Activated T-cell treated with anti-CD3 and anti-CD28 coated beads for 24 hours (primary cell): ENCODE measurements at places on chromosomes 13 and 19.

GRCh38 chr13:75489502-75490263 is 7.7 kb upstream of the TBC1D4 start:
- DNase-seq, result no peak

GRCh38 chr19:16227837-16228636 is 30.3 kb downstream of the AP1M1 start:
- DNase-seq, result no peak

GRCh38 chr19:50823389-50824042 is at the start of gene KLK1:
Gene KLK1, minus strand, starts transcription at chr19:50823787. Its CDS starts 39 bp downstream, at chr19:50823748.
- DNase-seq, result no peak

DNA sequence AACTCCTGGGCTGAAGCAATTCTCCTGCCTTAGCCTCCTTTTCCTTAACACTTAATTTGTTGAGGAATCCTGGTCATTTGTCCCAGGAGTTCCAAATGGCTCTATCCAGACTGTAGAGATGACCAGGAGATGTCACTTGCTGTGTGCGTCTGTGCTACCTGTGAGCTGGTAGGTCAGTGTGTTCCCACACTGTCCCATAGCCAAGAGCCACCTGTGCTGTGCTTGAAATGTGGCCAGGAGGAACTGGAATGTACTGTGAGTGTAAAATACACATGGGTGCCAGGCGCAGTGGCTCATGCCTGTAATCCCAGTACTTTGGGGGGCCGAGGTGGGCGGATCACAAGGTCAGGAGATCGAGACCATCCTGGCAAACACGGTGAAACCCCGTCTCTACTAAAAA is 29.4 kb upstream of the KDM4B start:
- no peak for DNase-seq

DNA sequence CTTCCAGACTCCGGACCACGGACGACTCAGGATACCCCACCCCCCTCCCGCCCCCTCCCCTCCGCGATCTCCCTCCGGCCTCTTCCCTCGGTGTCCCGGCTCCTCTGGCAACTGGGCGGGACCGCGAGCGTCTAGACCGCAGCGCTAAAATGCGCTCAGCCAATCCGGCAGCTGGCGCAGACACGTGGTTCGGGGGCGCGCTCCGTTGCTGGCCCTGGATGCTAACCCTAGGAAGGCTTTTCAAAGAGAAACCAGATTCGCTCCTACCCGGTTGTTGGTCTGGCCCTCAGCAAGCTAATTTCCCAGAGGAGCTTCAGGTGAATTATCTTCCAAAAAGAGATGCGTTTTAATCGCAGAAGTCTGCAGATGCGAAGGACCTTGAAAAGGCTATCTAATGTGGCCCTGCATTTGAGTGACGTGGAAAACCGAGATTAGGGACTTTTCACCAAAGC is at the start of gene DZIP1:
Gene DZIP1 (minus strand): TSS at position 106 of the 452 bp plus-strand sequence. CDS start 2,677 bp downstream, outside the sequence.
- DNase-seq, result no peak

- no peak for DNase-seq
These were observed 12.4 kb upstream of the PDCD2L start for GRCh38 chr19:34391813-34392212.

GRCh38 chr13:94710881-94711560 is 1.3 kb downstream of the SOX21 start:
- no peak for DNase-seq
